ENCODE measurements at places on chromosomes 4 and X. TPM values are rescaled to one million over a fixed set of nuclear protein-coding genes. Genes with fewer than 3 reads are reported as not detected.

DNA sequence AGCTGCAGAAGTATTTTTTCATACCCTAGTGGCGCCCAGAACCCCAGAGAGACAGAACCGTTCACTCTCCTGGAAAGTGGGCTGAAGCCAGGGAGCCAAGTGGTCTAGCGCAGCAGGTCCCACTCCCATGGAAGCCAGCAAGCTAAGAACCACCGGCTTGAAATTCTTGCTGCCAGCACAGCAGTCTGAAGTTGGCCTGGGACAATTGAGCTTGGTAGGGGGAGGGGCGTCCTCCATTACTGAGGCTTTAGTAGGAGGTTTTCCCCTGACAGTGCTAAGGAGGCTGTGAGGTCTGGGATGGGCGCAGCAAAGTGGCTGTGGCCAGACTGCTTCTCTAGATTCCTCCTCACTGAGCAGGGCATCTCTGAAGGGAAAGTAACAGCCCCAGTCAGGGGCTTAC lies 84.5 kb upstream of the ATXN3L start:
- no peak for DNase-seq

DNA sequence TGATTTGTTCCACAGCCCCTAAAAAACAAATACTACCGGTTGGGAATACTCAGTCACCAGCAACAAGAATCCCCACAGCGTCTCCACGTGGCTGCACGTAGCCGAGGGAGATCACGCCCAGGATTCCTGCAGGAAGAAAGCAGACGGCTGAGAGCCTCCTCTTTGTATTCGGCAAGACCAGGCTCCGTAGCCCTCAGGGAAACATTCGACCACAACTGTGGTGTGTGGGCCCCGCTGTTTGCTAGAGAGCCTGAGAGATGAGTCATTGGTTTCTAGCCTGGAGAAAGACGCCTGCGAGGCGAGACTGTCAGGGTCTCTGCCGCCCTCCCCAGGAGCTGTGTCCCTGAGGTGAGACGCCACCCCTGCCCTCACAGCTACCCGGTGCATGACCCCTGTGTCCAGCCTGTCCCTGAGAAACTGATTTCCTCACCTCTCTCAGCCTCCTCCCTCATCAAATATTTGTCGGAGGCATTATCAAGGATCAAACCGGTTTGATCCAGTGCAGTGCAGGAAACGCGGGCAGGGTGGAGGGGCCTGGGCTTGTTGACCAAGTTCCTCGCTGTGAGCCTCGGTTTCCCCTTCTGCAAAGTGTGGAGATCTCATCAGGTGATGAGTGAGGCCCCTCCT lies 4.7 kb upstream of the S100P start:
- peak; percentile 64 for DNase-seq

DNA sequence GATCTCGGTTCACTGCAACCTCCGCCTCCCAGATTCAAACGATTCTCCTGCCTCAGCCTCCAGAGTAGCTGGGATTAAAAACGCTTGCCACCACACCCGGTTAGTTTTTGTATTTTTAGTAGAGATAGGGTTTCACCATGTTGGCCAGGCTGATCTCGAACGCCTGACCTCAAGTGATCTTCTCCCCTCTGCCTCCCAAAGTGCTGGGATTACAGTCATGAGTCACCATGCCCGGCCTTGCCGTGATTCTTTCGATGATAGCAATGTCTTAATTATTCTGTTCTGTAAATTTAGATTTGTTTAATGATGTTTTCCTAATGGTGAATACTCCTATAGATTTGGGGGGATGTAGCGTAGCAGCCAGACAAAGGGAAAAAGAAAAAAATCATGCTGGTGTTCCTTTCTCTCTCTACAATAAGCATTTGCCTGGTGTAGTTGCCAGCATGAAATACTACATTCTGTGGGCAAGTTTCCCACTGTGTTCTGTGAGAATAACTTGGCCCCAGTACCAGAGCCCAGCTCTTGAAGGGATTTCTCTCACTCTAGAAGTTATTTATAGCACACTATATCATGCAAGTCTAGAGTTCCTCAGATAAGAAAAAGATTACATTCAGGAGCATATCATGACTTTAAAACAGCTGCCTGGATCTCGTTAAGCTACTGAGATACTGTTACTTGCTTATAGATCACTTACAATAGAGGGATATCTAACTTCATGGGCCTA lies 15.4 kb downstream of the NIPAL1 start:
- no peak for DNase-seq

DNA sequence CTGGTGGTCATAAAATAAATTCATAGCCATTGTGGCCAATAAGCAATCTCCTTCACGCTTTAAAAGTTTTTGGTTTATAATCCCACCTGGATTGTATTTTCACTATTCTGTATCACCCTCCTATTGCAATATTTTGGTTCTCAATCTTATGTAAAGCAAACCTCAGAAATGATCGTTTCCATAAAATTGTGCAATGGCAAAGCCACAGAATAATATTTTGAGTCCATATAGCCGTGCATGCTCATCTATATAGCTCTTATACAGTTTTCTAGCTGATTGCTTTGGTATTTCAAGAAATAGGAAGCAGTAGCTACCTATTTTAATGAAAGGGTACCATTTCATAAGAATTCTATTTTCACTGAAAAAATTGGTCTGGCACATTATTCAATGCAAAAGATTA lies 10.0 kb upstream of the HAND2 start:
- DNase-seq = no peak

DNA sequence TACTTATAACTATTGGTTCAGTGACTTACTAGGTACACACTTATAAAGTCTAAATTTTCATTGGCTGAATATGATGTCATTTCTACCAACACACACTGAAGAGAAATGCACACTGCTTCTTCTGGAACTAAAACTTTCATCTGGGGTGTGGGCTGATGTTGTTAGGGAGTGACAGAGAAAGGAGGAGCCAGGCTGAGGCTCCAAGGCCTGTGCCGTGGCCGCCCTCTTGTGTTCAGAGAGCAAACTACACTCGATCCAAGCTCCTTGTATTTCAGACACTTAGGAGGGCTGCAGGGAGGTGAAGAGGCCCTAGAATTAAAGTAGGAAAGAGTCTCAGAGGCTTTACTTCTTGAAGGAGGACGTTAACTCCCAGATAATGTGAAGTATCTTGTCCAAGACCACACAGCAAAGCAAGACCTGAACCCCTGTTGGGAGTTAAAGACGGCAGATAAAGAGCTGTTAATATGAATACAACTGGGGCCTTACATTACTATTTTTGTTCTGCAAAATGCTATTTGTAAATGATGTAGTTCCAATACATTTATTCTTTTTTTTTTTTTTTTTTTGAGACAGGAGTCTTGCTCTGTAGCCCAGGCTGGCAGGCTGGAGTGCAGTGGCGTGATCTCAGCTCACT lies 137.5 kb downstream of the AFAP1 start:
- DNase-seq = peak; percentile 52

Gene PAGE5
- polyA plus RNA-seq = not detected

Gene POLN
- polyA plus RNA-seq = 0.45 TPM

- DNase-seq = no peak
Measured at GRCh38 chr4:186200516-186200915, 9.1 kb downstream of the CYP4V2 start.

Data from keratinocyte (primary cell).